ENCODE measurements at places on chromosomes 6 and 20.

DNA sequence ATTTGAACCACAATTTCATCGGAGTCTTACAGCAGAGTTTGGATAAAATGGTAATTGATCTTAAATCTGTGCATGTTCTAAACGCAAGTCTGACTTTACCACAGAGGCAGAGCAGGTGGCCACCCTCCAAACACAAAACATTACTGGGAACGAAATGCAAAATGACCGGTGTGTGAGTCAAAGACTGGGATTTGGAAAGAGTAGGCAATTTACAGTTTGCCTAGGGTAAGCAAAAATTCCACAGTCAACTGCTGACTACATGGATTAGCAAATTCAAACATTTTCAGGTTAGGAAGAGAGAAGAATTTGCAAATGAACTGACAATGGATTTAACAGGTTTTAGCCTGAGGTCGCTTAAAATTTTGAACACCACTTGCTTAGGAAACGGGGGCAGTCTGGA is 444.4 kb downstream of the HDGFL1 start:
- no peak for DNase-seq

GRCh38 chr20:4709261-4710105 is 12.2 kb upstream of the PRND start:
- no peak for DNase-seq

- DNase-seq, result no peak
Measured at GRCh38 chr6:11208267-11208666, 24.2 kb downstream of the NEDD9 start.

GRCh38 chr20:21162631-21163030 is 36.7 kb downstream of the KIZ start:
- no peak for DNase-seq

DNA sequence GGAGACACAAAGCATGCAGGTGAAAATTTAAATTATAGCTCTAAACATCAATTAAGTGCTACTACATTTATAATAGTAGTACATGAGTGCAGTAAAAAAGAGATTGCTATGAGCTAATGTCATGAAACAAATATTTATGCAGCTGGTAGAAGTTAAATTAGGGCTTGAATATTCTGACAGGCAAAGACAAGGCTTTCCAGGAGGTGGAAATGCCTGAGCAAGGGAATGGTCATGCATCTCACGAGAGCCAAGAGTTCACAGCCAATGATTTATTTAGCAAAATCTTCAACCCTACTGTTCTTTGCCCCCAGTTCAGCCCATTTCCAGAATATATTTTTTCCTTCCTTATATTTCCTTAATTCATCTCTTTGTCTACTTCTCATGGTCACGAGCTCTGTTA is 128.9 kb downstream of the HIVEP2 start:
- DNase-seq, result no peak

DNA sequence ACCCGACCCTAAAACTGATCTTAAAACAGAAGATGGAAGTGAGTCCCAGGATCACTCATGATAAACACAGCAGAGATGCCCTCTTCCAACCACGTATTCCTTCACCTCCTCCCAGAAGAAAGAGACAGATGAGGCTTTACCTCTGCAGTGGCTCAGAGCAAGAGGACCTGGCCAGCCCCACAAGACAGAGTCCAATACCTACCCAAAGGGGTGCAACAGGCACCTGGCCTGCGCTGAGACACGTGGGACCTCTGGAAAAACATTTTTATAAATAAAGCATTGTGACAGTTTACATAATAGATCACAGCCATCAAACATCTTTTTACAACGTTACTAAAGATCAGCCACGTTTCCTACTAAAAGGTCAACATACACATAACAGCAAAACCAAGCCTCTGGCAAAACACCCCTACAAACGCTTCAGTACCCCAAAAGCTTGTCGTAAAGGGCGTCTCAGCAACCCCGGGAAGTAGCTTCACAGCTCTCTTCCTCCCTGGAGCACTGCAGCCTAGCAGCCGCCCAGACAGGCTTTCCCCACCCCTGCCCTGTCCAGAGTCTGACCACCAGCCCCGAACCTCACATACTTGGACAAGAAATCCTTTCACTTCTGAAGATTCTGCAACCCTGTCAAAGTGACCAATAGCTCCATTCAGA is 2.9 kb downstream of the TAF4 start:
- DNase-seq, result no peak

GRCh38 chr20:59939052-59939878 is 840 bp downstream of the PPP1R3D start:
- DNase-seq, result no peak

DNA sequence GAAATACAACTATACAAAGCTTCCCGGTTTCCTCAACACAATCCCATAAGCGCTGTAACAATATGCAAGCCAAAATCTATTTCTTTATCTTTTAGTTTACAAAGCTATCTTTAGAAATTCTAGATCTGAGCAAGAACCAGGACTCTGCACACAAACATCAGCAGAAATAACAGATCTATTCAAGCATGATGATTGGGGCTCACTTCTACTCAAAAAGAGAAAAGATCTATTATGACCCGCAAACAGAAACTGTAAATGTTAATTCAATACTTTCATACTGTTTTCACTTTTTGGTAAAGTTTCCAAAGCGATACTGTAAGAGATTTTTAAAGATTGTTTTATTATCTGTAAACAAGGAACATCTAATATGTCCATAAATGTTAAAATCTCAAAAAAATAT is 86.6 kb downstream of the SESN1 start:
- no peak for DNase-seq
